NCI-H524 (cell line): ENCODE measurements at places on chromosomes 12 and 14.

GRCh38 chr12:6332459-6332858, 9.4 kb downstream of the TNFRSF1A start:
- DNase-seq = no peak

- DNase-seq = no peak
These were observed 36.8 kb downstream of the DAD1 start for GRCh38 chr14:22552001-22552826.

- peak; percentile 75 for DNase-seq
These were observed 252.3 kb downstream of the EFCAB11 start for GRCh38 chr14:89702073-89702875.

- DNase-seq = no peak
These were observed 71.0 kb downstream of the TRAFD1 start for GRCh38 chr12:112196196-112196875.

DNA sequence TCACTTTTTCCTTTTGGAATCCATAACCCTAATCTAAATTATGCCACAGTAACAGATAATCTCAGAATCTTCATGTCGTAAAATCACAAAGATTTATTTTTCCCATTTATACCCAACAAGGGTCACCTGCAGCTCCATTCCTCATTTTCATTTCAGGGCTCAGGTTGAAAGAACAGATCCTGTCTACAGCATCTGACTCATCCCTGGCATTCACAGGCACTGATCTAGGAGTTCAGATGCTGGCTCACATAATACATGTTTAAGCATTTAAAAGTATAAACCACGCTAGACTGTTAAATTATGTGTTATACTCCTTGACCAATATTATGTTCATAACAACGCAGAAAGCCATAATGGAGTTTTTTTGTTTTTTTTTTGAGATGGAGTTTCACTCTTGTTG, 58.3 kb downstream of the STON2 start:
- no peak for DNase-seq

DNA sequence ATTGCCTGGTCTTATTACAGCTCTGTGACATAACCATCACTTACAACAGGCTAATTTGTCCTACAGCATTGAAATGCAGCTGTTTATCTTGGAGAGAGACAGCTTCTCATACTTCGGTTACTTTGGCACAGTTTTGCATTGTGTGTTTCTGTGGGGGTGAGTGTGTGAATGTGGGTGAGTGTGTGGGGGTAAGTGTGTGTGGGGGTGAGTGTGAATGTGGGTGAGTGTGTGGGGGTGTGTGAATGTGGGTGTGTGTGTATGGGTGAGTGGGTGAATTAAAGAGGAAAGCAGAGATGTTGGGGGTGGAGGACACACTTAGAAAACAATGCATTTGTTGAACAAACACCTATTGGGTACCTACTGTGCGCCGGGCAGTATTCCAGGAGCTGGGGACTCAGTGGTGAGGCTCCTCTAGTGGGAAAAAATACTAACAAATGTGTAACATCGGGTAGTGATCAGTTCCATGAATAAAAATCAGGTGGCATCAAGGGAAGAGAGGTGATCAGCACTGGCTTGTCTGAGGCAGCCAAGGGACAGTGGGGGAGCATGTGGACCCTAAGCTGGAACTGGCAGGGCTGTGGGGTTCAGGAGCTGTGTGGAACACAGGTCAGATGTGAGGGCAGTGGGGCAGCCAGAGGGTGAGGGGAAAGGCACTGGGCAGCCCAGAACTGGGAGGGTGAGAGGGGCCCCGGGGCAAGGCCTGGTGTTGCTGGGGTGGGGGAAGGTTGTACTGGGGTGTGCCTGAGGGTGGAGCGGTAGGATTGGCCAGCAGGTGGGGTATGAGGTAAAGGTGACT, 44.1 kb upstream of the AMN start:
- no peak for DNase-seq

DNA sequence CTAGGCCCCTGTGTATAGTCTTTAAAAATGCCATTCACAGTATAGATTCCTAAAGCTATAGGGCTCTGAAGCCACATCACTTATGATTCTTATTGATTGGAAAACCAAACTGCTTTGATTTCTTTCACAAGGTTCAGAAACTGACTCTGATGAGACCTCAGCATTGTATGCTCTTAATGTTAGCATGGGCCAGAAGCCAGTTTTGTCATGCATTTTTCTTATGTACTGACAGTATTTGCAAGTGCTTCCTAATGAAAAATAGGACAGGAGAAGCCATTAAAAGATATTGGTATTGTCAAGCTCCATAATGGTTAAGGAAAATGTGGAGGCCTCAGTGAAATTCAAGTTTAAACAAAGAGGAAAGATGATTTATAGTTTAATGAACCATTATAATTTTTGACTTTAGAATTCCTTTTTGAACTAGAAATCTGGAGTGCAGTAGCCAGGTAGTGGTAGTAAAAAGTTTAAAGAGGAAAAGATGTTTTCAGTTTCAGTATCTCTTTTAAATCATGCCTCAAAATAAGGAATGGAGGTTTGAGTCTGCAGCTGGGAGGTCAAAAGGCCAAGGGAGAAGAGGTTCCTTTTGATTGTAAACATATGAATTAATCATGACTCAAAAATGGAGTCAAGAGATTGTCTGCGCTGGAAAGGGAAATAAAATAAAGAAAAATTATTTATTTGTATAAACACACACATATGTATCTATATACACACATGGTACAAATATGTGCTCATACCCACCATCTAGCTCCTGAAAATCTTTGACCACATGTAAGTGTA, 388.1 kb upstream of the PRICKLE1 start:
- DNase-seq = no peak

DNA sequence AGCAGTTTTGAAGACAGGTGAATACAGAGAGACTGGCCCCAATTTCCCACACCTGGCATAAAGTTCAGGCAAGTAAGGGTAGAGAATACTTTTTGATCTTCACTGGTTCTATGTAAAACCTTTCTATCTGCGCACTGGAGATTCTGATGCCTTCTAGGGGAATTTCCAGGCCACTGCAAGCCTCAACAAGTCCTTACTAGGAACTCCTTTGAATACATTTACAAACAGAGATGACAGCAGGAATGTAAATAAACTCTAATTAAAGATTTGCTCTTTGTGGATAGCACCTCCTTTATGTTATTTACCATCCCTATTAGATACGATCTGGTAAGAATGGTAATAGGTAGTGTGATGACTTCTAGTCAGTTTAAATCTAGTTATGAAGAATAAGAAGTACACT, 69.2 kb downstream of the NTN4 start:
- DNase-seq = no peak

- no peak for DNase-seq
These were observed 42.9 kb downstream of the BRAP start for GRCh38 chr12:111642681-111643426.

- DNase-seq = peak; percentile 81
These were observed 12.6 kb downstream of the RXYLT1 start for GRCh38 chr12:63792338-63792737.

DNA sequence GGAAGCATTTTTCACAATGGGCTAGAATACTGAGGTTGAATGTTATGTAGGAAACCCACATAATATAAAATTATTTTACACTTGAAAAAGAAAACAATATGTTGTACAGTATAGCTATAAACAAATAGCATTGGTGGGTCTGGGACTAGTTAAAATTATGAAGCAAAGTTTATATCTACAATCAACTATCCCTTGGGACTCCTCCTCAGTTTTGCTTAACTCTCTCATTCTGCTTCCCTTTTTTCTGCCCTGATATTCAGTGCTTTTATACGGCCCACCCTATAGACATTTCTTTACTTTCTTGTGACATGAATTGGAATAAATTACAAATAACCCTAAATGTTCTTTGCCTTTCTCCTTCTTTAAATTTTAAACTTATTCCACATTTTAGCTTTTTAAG, 300.5 kb downstream of the FBXL14 start:
- DNase-seq = no peak

- DNase-seq = no peak
These were observed 41.9 kb downstream of the STX2 start for GRCh38 chr12:130796985-130797686.

DNA sequence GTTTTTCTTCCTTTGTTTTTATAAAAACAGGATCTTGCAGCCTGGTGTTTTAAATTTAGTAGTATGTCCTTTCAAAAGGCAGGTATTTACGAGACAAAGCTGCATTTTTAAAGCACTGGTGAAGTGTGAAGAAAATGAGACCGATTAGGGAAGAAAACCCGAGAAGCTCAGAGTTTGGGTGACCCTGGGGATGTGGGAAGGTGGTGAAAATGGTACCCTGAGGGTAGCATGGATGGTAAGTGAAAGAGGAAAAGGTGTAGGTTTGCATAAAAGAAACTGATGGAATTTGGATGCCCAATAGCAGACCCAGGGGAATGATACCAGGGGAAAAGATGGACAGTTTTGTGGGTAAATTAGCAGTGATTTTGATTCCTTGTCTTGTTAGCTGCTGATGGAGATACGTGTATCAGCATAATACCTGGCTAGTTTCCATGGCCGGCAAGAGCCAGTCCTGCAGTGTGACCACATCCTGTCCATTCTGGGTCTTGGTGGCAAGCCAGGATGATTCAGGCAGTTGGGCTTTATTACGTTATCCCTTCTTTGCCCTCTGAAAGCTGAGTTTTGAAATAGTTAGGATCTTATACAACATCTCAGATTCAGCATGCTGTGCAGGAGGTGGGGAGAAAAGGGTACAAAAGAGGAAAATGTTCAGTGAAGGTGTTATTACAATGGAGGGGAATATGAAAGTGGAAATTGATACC, 8.9 kb downstream of the BICD1 start:
- DNase-seq = no peak

DNA sequence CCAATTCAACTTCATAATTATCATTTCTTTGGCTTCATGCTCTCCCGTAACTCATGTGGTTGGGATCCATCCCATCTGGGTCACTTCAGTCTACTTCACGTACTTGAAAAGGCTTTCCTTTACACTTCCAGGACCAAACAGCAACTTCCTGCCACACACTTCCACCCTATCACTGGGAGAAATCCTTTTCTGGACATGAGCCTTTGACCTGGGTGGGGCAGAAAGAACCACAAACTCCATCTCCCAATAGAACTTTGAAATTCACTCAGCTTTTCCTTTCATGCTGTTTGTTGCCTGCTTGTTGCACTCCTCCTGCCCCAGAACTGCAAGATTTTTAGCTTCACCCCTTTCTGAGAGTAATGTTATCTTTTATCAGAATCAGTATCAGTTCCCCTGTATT, 18.4 kb upstream of the GALNT16 start:
- no peak for DNase-seq

GRCh38 chr12:2974560-2974971, 15.4 kb downstream of the TEAD4 start:
- DNase-seq = no peak

DNA sequence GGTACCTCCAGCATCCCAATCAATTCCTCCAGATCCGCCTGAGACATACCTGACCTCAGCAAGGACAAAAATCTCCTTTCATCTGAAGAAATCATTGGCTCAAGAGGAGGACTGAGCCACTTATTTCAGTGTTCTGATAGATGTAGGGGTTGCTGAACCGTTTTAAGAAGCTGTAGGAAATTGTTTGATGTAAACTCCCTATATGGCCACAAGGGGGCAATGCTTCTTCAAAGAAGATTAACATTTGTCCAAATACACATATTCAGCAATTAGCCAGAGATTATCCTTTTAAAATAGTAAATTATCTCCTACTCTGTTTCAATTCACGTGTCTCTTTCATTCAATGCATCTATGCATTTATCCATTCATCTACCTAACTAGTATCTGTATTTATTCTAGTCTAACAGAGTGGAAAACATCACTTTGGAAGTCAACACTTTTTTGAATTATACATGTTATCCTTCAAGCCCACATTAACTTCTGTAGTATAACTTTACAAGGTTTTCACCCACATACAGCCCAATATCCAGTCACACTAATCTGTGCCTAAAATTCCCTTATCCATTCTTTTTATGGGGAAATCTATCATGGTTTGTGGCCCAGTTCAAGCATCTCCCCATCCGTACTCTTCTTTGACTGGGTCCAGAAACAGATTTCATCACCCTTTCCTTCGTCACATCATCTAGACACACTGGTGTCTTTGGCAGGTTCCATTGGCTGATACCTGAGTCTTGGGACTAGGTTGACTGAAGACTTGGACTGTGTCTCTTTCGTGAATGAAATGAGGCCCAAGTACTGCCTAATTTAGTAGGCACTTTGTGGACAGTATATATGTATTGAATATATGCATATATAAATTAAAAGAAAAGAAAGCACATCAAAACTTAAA, 411.0 kb upstream of the OR4E1 start:
- peak; percentile 32 for DNase-seq

DNA sequence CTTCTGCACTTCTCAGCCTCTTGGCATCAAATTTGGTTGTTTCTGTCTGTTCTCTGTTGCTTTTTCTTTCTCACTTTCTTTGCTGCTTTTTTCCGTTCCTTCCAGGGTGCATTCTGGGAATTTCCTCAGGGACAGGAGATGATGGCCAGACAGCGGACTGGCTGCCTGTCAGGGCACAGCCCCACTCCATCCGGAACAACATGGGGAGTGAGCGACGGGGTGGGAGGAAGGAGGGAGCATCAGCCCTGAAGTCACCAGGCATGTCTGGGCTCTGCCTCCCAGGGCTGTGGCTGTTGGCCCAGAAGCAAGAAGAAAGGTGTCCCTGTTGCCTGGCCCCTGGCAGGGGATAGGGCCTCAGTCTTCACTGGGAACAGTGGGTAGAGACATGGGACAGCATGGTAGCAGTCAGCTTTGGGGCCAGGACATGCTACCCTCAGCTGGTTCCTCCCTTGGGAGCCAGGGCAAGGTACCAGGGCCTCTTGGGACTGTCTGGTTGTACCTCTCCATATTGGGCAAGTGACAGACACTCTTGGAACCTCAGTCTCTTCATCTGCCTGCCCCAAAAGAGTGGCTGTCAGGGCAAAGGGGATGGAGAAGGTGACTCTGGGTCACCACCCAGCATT, 8.6 kb downstream of the PGF start:
- no peak for DNase-seq

GRCh38 chr12:12999959-13000615, at the start of gene HEBP1:
Gene HEBP1 (minus strand): TSS chr12:13000265. CDS start chr12:13000114, 151 bp downstream.
- DNase-seq = peak; percentile 66

- no peak for DNase-seq
These were observed 13.6 kb upstream of the FOXN3 start for GRCh38 chr14:89430391-89431236.

- peak; percentile 8 for DNase-seq
These were observed 829.5 kb upstream of the MDGA2 start for GRCh38 chr14:48504921-48505320.

DNA sequence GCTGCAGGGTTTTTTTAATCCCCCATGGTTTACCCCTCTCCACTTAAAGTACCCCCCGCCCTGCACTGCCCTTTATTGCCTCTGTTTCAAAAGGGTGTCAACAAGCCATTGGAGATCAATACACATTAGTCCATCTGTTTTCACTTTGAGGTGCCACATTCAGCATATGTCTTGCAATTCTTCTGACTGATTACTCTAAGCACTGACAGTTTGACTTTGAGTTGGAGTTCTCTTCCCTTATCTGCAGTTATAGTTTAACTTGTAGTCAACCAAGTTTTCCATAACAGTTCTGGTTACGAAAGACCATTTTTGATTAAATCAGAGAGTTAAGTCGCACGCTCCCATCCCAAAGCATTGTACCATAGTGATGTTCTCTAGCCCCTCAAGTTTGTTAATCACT, 260.8 kb upstream of the TBX3 start:
- no peak for DNase-seq

- peak; percentile 77 for DNase-seq
These were observed 114.7 kb downstream of the SLC8A3 start for GRCh38 chr14:70073924-70074566.
